ENCODE measurements at places on chromosomes 5 and 9.

GRCh38 chr5:141696431-141696830 is 14.4 kb upstream of the ARAP3 start:
- no peak for DNase-seq

DNA sequence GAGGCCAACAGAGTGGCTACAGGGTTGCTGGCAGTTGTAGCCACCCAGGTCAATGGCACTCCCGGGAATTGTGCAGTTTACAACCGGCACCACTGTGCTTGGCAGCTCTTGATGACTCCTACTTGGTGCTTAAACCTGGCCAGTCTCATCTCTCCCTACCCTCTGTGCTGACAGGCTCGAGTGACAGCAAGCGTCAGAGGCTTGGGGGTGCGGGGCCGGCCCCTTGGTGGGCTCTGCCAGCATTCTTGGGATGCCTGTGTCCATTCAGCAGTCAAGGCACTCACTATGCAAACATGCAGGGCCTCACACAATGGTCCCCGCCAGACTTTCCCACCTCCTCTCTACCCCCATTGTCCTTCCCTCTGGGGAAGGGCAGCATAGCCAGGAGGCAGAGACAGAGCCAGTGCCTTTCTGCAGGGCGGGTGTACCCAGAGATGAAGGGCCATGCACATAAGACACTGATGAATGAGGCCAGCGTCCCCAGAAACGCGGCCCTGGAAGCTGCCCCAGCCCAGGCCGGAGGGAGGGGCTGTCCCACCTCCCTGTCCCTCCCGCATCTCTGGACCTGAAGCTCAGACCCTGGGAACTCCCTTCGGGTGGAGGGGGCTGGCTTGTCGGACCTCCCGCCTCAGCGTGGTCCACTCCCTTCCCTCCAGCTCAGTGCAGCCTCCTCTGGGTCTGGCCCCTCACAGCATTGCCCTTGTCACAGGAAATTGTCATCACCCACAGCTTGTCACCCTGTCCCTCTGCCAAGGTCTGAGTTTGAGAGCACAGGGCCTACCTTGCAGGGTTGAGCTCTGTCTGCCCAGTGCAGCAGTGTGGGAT is 26.4 kb upstream of the NOTCH1 start:
- DNase-seq, result no peak

- no peak for DNase-seq
These were observed 255.8 kb downstream of the PRELID2 start for GRCh38 chr5:145579301-145579700.

GRCh38 chr5:150350524-150351344 is 6.8 kb upstream of the TCOF1 start:
- DNase-seq, result no peak

- no peak for DNase-seq
These were observed 2.7 kb downstream of the LEAP2 start for GRCh38 chr5:132876020-132876759.

DNA sequence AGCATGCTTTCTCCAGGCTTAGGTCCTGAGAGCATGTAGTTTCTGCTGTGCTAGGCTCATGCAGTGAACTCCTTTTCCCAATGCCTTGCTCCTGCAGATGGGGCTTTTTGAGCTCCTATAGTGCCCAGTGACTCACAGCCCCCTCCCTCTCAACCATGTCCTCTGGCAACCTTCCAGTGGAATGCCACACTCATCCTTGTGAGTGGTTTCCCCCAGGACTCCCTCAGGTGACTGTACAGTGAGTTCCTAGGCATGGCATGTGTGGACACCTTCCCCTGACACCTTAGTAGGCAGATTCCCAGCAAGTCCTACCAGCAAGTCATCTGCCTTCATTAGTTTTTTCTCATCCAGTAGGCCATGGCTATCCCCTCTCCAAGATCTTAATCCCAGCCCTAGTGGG is 72.4 kb upstream of the CXCL14 start:
- no peak for DNase-seq

GRCh38 chr9:91814201-91814600 is 135.8 kb downstream of the ROR2 start:
- no peak for DNase-seq
